Muscle of arm (tissue), 14 donors: ENCODE measurements at places on chromosomes 2 and 18. TPM values are rescaled to one million over a fixed set of nuclear protein-coding genes. Genes with fewer than 3 reads are reported as not detected.

DNA sequence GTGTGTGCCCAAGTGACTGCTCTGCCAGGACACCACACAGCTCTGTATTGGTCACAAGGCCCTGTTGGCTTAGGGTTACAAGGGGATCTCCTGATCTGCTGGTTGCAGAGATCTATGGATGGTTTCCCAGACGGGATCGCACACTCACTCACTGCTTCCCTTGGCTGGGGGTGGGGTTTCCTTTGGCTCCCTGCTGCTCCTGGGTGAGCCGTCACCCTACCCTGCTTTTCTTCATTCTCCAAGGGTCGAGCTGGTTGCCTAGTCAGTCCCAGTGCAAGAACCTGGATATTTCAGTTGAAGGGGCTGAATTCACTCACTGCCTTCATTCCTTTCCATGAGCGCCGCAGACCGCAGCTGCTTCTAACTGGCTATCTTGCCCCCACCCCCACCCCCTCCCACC lies 56.3 kb downstream of the GTF3C3 start:
- no peak for DNase-seq

- no peak for DNase-seq
Measured at GRCh38 chr2:181900007-181900651, 8.6 kb downstream of the ITPRID2 start.

DNA sequence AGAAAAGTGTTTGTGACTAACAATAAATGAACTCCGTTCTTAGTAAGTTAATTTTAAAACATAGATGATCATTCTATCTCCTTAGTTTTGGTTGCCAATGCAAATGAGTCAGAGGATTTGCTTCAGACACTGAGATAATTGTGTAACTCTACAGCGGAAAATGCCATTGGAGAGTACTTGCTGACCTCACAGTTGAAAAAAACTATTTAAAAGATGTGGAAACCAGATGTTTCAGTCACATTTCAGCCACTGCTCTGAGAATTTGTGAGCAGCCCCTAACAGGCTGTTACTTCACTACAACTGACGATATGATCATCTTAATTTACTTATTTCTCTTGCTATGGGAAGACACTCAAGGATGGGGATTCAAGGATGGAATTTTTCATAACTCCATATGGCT lies at the start of gene TNFAIP6:
Gene TNFAIP6 (plus strand): TSS at position 234 of the 400 bp plus-strand sequence. CDS start 75 bp downstream, at position 309.
- DNase-seq: peak; percentile 89

DNA sequence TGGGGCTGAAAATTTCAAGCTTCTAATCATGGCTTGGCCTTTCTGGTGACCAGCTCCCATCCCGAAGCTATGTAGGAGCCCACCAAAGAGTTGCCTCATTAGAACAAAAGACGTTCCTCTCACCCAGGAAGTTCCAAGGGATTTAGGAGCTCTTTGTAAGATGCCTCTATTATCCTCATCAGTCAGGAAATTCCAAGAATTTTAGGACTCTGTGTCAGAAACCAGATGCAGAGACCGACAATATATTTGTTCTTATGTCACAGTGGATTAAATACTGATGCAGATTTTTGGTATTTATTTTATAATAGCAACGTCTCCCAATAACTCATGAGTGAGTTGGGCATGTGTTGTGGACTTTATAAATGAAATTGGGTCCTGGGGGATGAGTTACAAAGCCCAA lies 91.8 kb upstream of the SKOR2 start:
- no peak for DNase-seq

DNA sequence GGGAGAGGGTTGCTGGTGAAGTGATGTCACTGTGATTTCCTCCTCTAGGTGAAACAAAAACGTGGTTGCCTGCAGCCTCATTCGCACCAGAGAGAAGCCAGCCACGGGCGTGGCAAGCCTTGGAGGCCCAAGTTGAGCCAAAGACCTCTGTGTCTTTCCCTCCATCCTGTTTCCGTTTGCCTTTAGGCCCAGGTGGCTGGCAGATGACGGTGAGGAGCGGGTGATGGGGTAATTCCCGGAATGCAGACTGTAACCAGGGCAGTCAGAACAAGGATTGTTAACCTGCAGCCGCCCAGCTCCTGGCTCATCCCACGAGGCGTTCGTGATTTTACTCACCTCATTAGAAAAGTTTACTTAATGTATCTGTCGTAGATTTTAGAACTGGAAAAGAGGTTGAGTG lies 14.4 kb downstream of the CTIF start:
- no peak for DNase-seq

Gene FER1L5
- 0.52 TPM for polyA plus RNA-seq

Gene GCG
- polyA plus RNA-seq: 40.2 TPM

Gene SKA1
- polyA plus RNA-seq: 4.4 TPM

Gene UGT1A10
- polyA plus RNA-seq: not detected

Gene ASAP2
- polyA plus RNA-seq: 19.9 TPM
